T-helper 1 cell (primary cell): ENCODE measurements at places on chromosomes 4 and X.

DNA sequence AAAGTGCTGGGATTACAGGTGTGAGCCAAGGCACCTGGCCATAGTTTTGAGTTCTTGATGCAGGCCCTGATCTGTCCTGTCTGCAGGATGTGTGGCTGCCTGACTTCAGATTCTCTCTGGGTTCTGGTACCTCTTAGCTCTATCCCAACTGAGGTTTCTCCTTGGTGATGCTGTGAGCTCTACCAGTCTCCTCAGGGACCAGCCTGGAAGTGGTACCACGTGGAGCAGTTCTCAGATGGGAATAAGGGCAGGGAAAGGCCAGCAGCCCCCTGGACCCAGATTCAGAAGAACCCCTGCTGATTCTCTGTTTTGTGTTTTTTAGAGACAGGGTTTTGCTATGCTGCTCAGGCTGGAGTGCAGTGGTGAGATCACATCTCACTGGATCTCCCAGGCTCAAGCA, 85.0 kb upstream of the HELT start:
- no peak for DNase-seq

- no peak for DNase-seq
Measured at GRCh38 chr4:165621983-165622382, 243.2 kb downstream of the CPE start.

DNA sequence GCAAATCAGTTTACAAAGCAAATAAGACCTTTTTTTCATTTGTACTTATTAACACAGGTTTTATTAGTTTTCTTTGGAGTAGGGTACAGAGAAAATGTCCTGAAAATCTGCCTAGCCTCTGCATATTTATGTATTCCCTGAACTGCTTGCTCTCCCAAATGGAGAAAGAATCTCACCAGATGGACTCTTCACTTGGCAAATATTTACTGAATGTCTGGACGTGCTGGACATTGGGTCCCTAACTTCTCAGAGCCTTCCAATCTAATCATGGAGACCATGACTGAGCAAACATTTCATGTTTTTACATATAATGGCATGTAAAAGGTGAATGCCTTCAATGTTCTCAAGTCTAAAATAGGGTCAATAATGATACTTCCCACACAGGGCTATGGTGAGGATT, 126.0 kb downstream of the CHRDL1 start:
- no peak for DNase-seq

- DNase-seq, result no peak
Measured at GRCh38 chr4:86942185-86942666, 7.4 kb downstream of the AFF1 start.

DNA sequence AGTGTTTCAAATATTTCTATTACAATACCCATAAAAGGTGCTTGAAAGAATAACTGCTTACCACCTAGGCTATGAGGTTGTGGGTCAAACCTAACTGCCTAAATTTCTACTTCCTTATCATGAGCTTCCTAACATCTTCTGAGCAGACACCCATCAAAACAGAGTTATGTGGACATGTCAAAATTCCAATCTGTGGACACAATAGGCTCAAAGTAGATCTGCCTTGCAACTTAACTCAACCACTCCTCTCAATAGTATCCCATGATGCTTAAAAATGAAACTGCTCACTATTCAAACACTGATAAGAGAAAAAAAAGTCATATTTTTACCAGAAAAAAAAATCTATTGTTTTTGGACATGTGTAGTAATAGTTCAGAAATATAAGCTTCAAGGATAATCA, 462.7 kb downstream of the INPP4B start:
- no peak for DNase-seq

- DNase-seq, result no peak
Measured at GRCh38 chr4:170652571-170652970, 562.8 kb upstream of the AADAT start.

GRCh38 chr4:149572716-149573115, 242.9 kb downstream of the IQCM start:
- DNase-seq, result no peak

DNA sequence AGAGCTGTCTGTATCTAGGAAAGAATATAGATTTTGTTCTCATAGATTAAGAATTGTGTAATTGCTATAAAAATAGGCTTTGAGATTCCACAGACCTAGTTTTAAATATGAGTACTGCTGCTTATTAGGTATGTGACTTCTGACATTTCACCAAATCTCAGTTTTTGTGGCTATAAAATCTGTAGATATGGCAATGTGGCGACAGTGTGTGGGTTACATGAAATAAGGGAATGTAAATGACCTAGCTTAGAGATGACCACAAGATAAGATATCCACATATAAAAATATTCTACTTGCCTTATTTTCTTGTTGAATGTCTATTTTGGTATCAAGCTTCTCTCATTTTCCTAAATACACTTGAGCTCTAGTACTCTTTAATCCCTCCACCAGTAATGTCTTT, 193.8 kb downstream of the UNC5C start:
- no peak for DNase-seq

GRCh38 chr4:150828159-150828558, 186.9 kb downstream of the LRBA start:
- peak; percentile 92 for DNase-seq

DNA sequence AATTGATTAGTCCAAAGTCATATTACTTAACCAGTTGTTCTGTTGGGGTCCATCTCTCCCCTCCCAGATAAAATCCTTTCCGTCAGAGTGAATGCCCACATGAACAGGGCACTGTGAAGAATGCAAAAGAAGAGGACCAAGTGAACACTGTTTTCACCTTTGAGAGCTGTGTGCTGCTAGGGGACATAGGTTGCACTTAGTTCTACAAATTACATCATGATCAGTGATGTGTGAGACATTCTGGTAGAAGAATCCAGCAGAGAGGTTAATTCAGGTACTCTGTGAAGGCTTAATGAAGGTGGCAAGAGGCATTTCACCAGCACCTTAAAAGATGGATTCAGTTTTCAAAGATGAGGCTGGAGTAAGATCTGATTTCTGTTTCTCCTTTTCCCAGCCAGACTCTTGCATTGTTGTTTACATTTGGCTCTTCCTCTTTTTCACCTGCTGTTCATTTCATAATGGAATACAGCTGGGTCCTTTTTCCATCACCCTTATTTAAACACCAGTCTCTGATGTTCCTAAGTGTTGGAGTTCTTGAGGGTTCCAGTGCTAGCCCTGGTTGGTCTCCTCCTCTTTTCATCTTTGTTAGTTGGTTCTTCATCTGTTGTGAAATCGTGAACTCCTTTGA, 10.9 kb downstream of the GAB1 start:
- DNase-seq, result no peak

DNA sequence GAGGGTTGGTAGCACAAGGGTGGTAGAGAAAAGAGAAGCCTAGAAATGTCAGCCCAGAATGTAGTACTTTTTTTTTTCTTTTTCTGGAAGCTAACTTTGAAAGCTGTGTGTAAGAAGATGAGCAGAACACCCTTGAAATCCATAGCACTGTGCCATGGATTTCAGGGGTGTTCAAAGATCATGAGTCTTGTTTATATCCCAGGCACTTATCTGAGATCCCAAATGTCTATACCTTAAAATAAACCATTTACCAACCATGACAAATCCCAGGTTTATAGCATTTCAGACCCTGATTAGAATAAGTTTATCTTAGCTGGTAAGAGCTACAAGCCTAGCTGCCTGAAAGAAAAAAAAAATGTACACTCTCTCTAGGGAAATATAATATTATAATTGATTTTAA, 389.9 kb upstream of the ANXA10 start:
- no peak for DNase-seq

GRCh38 chr4:169383724-169384123, 113.0 kb upstream of the SH3RF1 start:
- no peak for DNase-seq

- DNase-seq, result peak; percentile 37
Measured at GRCh38 chrX:19739683-19740082, 147.7 kb downstream of the SH3KBP1 start.

DNA sequence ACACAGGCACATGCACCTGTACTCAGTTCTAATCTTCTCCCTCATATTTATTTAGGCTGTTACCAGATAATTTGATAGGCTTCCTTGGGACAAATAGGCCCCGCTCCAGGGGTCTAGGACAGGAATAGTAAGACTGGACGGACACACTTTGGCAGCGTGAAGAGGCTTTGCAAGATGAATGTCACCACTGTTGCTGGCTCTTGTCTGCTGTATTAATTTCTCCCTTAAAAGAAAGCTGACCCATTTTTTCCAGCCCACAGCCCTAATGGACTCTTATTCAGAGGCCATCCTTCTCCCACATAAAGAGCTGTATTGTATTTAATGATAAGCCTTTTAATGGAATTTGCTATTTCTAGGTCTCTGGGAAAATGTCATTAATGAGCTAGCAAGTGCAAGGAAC, 18.0 kb downstream of the FAM184B start:
- no peak for DNase-seq

- DNase-seq, result no peak
Measured at GRCh38 chr4:170599894-170600293, 510.1 kb upstream of the AADAT start.

DNA sequence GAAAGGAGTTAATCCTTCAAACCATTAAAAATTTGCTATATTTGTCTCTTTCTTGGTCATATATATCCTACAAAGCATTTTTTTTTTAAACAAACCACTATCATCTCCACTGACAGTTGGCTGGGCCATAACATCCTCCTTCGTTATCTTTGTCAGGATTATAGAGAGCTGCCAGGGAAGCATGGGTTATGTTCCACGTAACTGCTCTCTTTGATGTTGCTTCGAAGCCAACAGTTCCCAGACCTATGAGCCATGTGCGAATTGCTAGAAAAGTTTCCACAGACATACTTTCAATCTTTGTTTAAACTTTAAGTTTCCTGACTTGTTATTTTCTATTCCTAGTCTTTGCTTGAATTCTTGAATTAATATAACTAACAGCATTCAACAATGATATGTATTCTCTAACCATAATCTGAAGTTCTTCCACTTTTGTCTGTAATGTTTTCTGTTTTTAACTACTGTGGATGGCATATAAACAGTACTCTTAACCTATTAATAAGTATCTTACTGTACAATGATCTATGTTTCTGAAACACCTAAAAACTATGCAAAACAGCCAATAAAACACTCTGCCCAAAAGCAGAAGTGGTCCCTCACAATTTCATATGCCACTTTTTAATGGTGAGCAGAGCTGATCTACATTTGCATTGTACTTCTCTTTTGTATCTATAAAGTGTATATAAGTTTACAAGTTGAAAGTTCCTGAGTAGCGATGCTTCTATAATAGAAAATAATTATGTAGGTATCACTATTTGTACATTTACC, 37.9 kb downstream of the EREG start:
- no peak for DNase-seq

DNA sequence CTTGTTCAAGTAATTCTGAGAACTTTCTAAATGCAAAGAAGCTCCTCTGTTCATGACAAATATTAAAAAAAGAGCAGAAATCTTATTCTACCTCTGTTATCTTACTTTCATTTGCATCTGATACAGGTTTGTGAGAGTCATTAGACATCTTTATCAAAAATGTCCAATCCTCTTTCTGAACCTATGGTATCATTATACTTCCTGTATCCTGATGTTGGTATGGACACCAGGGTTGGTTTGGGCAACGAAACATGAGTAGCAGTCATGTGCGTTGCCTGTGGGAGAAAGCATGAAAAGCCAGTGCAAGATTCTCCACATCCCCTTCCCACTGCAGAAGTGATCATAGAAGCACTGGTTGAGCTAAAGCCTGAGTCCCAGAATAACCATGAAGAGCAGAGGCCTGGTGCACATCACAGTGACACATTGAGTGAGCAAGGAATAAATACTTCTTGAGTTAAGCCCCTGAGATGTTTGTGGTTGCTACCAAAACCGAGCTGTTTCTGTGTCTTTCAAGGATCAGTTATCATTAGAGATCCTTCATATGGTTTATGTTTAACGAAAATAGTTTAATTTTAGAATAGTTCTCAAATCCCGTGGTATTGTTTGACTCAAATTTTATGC, 197.2 kb downstream of the BANK1 start:
- DNase-seq, result no peak

DNA sequence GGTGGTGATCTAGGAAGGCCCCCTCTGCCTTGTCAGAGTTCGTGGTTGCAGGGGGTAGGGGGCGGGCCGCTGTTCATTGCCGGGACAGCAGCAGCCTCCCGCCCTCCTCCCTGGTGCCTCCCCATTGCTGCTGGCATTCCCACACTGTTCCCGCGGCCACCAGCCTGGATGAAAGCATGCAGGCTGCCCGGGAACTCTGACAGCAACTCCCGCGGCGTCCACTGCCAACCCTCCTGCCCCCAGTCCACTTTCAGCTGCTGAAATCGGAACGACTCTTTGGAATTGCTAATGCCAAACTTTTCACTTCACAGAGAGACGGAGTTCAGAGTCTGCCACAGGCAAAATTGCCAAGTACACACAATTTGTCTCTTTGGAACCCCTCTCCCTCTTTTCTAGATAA, 121.9 kb downstream of the BEND2 start:
- no peak for DNase-seq

GRCh38 chr4:48909697-48910096, 3.1 kb upstream of the OCIAD2 start:
- peak; percentile 66 for DNase-seq

- DNase-seq, result no peak
Measured at GRCh38 chrX:129115104-129115503, 408.2 kb downstream of the SMARCA1 start.

DNA sequence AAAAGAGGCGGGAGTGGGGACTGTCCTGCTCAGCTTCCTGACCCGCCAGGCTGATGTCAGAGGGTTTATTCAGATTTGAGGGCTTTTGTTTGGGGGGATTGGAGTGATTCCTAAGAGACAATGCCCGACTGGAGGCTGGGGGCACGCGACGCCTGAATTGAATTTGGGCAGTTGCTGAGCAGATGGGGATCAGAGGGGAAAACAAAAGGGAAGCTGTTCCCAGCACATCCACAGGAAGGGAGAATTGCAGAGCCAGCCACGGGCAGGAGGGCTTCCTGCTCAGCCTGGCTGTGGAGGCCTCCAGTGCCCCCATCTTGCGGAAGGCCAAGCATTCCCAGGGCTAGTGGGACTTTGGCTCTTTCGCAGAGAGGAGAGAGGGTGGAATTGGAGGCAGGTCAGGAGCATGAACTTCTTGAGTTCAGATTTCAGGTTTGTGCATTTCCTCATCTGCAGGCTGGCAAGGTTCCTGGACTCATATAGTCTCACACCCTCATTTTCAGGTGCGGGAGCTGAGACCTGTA, 162.8 kb downstream of the NHS start:
- no peak for DNase-seq

DNA sequence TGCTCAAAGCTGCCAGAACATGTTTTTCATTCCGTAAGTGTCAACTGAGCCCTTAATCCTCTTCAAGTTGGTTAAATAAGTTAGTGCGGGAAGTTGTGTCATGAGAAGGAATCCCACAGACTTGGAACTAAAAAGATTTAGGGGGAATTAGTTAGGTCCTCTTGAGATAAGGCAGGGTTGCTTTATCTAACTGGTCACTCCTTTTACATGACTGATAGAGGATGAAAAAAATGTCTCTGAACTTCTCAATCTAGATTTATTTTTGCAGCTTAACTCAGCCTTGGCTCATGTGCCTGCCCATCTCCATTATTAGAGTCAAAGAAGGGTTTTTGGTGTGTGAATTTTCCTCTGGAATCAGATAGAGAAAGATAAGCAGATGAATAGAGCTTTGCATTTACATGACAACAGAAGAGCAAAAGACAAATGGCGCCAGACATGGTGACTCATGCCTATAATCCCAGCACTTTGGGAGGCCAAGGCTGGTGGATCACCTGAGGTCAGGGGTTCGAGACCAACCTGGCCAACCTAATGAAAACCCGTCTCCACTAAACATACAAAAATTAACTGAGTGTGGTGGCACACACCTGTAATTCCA, 882.9 kb downstream of the RPA4 start:
- no peak for DNase-seq
